ENCODE measurements at places on chromosomes 5 and 9.

DNA sequence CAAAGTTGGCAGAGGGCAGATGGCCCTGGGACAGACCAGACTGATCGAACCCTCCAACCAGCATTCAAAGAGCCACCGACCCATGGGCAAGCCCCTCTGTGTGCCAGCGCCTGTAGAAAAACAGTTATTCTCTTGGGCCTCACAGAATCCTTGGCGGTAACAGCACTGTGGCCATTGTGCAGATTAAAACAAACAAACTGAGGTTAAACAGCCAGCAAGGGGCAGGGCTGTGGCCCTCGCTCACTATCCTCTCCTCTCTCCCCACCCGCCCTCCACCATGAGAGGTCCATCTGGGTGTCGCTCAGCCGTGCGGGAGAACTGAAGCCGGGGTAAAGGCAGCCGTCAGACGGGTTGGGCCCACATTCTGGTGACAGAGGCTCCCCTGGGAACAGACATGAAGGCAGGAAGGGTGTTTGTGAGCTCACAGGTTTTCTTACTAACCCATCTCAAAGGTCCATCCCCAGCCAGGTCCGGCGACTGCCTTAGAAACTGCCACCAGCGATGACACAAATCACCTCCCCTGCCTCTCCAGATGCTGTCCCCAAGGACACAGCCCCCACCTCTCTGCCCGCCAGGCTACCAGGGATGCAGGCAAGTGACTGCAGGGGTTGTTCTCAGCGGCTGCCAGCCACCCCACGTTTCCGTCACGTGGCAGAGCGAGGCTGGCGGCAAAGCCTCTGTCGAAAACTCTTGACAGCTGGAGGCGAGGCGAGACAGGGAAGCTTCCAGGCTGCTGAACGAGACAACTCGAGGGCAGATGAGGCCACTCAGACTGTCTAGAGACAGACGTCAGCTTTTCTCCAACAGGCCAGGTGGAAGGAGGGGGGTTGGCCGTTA lies 75.8 kb upstream of the SARDH start:
- no peak for DNase-seq

DNA sequence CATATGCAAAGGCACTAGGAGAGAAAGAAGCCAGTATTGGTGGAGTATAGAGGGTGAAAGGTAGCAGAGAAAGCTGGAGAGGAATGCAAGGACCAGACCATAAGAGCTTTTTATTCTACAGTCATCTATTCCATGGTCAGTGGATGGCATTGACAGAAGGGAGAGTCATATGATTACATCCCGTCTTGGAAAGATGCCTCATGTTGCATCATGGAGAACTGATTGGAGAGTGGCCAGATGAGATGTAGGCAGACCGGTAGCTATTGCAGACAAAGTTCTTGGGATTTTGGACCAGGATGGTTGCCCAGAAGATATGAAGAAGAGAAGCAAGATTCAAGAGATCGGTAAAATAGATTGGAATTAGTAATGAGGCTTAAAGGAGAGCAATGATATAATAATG lies 260.7 kb downstream of the CHSY3 start:
- no peak for DNase-seq

- no peak for DNase-seq
Observed at GRCh38 chr5:109614981-109615380, 74.7 kb upstream of the MAN2A1 start.

DNA sequence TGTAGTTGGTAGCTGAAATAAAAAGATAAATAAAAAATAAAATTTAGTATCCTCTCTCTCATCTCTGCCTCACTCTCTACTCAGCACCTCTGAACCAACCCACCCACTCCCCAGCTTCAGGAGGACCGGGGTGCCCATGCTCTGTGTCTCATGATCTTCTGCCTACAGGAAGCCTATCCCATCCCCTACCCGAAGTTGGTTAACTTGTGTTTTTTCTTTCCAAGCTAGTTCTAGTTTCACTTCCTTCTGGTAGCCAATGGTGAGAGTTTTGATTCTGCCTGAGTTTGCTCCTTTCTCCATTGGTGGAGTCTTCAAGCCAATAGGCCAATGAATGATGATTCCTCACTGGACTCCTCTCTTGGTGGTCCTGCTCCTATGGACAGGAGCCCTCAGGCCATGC lies 32.1 kb downstream of the SNX24 start:
- DNase-seq: no peak

DNA sequence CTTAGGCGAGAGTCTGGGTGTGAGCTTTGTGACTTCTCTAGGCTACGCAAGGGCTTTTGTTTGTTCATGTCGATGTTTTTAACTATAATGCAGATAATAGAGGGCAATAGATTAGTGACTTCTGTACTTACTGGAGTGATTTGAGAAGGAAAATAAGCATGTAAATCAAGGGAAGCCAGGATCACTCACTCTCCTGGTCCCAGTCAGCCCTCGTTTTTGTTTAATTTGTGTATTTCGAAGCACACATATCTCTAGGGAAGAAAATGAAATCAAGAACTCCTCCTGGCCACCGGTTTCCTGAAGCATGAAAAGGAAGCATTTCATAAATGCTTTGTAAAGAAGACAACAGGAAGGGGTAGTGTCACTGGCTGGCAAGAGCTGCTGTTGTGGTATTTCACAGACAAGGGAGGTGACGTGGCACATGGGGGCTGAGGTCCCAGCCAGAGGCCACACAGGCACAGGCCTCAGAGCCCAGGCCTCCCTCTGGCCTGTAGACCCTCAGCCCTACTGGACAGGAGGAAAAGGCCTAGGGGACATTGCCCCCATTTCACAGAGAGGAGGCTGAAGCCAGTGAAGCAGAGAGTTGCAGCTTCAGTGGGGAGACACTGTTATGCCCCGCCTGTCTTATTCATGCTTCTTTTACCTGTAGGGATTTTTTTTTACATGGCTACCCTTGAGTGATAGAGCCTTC lies 34.1 kb downstream of the IRF1 start:
- no peak for DNase-seq

DNA sequence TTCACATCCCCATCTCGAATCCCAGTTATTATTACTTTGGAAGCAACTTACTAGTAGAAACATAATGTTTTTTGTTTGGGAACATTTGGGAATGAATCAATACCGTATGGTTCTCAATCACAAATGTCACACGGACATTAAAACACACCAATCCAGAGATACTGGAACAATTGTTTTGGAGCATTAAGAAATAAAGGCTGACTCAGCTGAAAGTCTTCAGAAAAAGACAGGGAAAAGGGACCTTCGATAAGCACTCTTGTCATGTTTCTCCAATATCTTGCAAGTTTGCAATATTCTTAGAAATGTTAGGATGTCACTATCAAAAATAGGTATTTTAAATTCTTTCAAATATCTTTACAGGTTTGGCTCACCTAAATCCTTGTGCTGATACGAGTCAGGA lies 362.4 kb downstream of the CETN3 start:
- DNase-seq: no peak

GRCh38 chr5:176878463-176878862 lies 20.7 kb downstream of the HK3 start:
- DNase-seq: no peak

DNA sequence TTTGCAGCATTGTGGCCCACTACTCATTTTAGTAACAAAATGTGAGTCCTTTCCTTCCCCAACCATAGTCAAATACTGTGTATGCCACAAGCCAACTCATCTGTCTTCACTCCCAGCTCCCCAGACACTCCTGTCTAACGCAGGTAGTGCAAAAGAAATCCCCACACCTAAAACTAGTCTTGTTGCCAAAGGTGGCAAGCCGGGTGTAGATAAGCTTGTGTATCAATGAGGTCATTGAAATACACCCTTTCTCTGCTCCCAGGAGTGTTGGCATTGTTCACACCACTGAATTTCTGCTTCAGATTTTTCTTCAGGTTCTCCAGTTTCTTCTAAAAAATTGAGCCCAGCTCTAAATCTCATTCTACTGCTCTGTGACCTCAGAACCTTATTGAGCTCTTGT lies 19.7 kb upstream of the RGS7BP start:
- DNase-seq: no peak

DNA sequence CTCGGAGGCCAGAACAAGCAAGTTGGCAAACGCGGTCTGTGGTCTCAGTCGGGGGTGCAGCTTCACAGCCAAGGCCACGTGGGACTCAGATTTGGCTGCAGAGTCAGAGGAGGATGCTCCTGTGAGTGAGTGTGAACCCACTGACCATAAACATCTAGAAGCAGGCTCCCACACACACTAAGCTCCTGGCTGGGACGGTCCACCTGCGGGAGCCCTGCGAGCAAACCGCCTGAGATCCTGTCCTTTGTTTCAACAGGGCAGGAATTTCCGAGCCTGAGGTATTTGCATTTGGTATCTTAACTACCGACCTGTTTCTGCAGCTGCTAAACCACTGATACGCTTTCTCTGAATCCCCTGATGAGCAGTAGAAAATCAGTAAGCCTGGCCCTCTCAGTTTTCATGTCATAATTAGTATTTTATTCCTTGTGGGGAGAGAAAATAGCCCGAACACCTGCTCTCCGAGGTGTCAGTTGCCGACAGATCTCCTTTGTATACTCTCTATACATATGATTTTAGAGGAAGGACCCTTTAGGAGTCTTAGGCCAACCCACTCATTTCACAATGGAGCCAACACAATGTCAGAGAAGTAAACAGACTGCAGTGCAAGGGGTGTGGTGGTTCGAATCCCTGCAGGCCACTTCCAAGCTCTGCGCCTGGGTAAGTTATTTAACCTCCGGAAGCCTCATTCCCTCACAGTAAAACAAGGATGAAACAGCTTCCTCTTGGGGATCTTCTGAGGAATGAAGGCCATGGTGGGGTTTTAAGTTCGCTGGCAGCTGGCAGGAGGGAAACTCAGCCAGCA lies 40.9 kb upstream of the PWWP2A start:
- DNase-seq: no peak

- DNase-seq: peak; percentile 28
Observed at GRCh38 chr5:72955143-72955767, 586 bp upstream of the FCHO2 start.

- DNase-seq: no peak
Observed at GRCh38 chr5:128777052-128777451, 188.2 kb upstream of the SLC27A6 start.

GRCh38 chr9:115107701-115108100 lies 10.3 kb downstream of the TNC start:
- DNase-seq: no peak

- no peak for DNase-seq
Observed at GRCh38 chr9:134912126-134912840, 5.4 kb downstream of the FCN1 start.

DNA sequence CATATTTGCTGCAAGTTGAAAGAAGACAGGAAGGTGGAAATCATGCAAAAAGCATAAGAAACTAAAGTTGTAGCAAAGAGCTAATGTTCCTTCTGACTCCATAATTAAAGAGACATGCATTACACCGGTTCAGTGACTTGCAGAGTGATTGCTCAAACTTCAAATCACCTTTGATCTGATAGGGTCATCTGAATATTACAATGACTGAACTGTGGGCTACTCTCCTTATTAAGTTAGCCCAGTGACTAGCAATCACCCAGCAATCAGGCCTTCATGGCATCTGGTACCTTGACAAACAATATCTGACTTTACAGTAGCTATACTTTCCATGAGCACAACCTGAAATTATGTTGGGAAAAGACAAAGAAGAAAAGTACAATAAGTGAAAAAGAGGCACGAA lies 84.9 kb downstream of the NREP start:
- no peak for DNase-seq

GRCh38 chr9:135275571-135276289 lies 188.3 kb downstream of the OLFM1 start:
- no peak for DNase-seq

DNA sequence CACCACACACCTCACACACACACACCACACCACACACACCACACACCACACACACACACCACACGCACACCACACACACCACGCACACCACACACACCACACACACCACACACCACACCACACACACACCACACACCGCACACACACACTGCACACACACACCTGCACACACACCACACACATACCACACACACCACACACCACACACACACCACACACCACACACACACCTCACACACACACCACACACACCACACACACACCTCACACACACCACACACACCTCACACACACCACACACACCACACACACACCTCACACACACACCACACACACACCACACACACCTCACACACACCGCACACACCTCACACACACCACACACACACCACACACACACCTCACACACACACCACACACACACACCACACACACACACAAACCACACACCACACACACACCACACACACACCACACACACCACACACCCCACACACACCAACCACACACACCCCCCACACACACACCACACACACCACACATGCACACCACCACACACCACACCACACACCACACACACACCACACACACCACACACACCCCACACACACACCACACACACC lies 73.7 kb downstream of the ARHGEF37 start:
- no peak for DNase-seq

DNA sequence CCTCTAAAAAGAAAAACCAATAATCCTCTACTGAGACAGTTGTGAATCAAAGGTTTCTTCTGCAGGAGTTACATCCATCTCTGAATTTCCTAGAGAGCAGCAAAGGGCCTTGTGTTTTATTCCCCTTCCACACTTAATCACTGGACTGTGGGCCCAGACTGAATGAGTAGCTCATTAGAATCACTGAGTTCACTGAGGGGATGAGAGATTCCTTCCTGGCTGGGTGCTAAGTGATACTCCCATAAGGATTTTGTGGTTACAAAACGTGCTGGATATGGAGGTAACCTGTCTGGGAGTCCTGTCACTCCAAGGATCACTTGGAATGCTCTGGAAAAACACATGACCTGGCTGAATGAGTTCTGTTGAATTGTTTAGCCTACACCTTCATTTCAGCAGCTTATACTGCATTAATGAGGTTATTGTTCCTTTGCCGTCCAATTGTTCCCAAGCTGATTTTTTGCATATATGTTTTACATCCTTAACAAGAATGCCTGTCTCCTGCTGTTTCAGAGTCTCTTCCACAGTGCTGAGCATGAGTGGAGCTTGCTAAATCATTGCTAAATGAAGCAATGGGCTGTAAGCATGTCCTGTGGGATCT lies 82.9 kb downstream of the MEF2C start:
- no peak for DNase-seq

GRCh38 chr9:130426883-130427282 lies 17.9 kb upstream of the ASS1 start:
- DNase-seq: no peak

DNA sequence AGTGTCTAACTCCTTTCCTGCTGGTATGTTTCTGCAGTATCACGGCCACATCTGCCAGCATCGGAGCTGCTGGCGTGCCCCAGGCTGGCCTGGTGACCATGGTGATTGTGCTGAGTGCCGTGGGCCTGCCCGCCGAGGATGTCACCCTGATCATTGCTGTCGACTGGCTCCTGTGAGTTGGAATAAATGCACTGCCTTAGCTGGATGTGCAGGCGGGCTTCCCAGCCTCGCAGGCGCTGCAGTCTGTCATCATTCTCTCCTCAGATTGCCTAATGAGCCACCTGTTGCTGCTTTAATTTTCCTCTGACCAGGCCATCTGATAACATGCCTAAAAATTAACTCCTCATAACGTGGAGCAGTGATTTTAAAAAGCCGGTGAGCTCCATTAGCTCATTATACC lies 79.1 kb upstream of the PLPP6 start:
- DNase-seq: no peak

GRCh38 chr5:33075731-33076130 lies 364.6 kb downstream of the NPR3 start:
- DNase-seq: no peak

GRCh38 chr5:134539732-134540131 lies 14.3 kb downstream of the JADE2 start:
- DNase-seq: no peak

- DNase-seq: no peak
Observed at GRCh38 chr5:112329419-112330090, 89.5 kb downstream of the EPB41L4A start.

GRCh38 chr5:142779163-142779840 lies 9.1 kb downstream of the ARHGAP26 start:
- no peak for DNase-seq

GRCh38 chr9:127555840-127556820 lies 55.9 kb upstream of the STXBP1 start:
- no peak for DNase-seq
